ENCODE measurements at places on chromosomes 16 and 17. TPM values are rescaled to one million over a fixed set of nuclear protein-coding genes. Genes with fewer than 3 reads are reported as not detected.

Gene CIAO3
- 28.7 TPM for total RNA-seq

Gene DCAF7
- total RNA-seq = 60.4 TPM

Gene NLRC5
- 5.7 TPM for total RNA-seq

Gene ACSM2A
- total RNA-seq = not detected

Gene VTN
- 21.8 TPM for total RNA-seq

Gene NRN1L
- 0.33 TPM for total RNA-seq

Gene CX3CL1
- 0.19 TPM for total RNA-seq

Gene DOC2B
- total RNA-seq = 2.1 TPM

Gene TP53TG3F
- not detected for total RNA-seq

Gene MPP2
- 2.4 TPM for total RNA-seq

Gene ABCA8
- total RNA-seq = 0.40 TPM

Gene OTOP3
- total RNA-seq = not detected

Gene TEX14
- 0.21 TPM for total RNA-seq

Gene PPM1E
- total RNA-seq = 0.05 TPM

Gene CDR2L
- total RNA-seq = 41.1 TPM
